ENCODE measurements at places on chromosomes 12 and 14. TPM values are rescaled to one million over a fixed set of nuclear protein-coding genes. Genes with fewer than 3 reads are reported as not detected.

DNA sequence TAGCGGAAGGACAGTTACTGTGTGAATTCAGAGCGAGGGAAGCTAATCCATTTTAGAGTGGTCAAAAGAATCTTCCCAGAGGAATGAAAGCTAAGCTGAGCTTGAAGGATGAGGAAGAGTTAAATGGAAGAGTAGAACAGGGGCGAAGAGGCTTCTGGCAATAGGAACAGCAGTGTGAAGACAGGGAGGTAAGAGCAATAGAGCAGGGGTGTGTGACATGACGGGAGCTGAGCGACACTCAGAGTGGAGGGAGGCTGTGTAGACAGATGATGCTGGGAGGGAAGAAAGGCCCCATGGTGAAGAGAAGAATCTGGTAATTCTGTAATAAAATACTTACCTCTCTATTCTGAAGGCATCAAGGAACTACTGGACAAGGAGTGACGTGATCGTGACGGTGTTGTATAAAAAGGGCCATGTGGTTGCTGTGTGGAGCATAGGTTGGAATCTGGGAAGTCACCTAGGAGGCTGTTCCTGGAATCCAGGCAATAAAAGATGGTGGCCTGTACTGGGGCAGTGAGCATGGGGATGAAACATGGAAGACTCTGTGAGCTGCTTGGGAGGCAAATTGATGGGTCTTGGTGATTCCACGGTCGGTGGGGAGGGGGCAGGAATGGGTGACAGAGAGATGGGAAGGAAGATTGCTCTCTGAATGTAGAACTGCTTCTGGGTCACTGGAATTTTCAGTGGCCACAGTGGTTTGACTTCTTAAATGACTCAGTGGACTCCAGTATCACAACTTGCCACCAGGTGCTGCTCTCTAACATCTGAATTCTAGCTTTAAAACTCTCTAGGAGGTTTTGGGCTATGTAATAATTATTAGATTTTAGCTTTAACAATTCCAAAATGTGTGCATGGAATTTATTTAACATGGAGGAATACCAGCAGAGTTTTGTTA is 164.1 kb downstream of the ATP23 start:
- DNase-seq = no peak

- DNase-seq = no peak
These were observed 72.3 kb upstream of the TMX1 start for GRCh38 chr14:51167587-51168214.

DNA sequence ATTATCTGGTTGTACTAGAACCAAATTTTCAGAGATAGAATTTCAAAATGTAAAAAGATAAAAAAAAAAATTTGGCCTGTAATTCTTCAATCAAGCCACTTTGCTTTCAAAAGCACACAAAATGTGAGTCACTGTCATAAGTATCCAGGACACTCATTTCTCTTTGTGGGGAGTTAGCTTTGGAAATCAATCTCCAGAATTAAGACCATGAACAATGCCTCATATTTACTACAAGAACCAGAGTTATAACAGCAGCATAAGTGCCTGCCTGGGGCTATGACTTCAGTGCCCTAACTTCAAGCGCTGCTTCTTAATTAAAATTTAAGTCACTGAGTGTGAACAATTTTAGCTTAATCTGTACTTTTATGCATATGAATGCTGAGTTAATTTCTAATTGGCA is 162.1 kb downstream of the C12orf42 start:
- no peak for DNase-seq

GRCh38 chr12:52233462-52234207 is 592 bp downstream of the KRT7 start:
- peak; percentile 35 for DNase-seq

DNA sequence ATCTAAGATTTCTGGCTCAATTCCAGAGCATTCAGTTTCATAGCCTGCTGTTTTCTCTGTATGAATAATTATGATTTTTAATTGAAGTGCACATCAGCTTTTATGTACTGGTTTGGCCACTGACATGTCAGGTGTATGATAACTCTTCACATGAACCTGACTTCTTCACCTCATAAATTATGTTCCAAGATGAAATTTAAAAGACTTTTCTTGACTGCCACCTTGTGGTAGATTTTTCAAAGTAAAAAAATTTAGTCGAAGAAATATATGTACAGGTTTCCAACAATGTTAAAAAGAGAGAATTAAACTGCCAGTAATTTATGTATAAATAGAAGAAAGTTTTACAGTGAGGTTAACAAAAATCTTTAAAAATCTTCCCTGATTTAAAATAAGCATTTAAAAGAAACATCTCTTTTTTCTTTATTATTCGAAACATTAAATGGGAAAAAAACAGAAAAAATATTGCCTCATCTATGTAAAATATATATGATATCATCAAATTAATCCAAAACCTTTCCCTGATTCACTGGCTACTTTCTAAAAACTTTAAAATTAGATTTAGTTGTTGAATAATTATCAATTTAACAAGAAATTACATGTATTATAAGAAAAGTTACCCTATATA is 124.9 kb upstream of the ATXN7L3B start:
- no peak for DNase-seq

- DNase-seq = no peak
These were observed 4.8 kb downstream of the CD163 start for GRCh38 chr12:7498809-7499208.

GRCh38 chr12:114439817-114440216 is 33.9 kb upstream of the TBX5 start:
- no peak for DNase-seq

DNA sequence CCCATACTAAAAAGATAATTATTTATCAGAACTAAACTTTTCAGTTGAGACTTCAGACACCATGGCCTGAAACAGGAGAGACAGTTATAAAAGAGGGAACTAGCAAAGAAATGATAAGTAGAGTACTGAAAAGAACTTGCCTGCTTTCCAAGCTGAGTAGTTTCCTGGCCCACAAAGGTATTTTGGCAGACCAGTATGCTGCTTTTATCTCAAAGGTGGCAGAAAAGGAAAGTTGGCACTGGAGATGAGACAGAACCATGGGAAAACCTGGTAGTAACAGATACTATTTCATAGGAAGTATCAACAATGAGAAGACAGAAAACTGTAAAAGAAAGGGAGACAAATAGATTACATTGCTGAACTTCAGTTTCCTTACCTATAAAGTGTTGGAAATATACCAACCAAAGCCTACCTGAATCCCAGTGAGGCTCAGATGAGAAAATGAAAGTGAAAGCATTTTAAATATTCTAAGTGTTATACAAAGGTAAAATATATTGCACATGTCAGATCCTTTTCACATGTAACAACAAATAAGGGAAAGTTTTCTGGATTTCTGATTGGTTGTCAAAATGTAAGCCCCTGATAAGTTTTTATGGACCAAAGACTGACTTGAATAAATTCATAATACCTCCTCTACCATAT is 155.3 kb upstream of the FSCB start:
- no peak for DNase-seq

- DNase-seq = no peak
These were observed 13.3 kb downstream of the BTBD7 start for GRCh38 chr14:93319494-93319893.

- no peak for DNase-seq
These were observed 164.2 kb downstream of the ALG10 start for GRCh38 chr12:34186492-34186891.

- DNase-seq = no peak
These were observed 49.7 kb downstream of the DAAM1 start for GRCh38 chr14:59238216-59238615.

DNA sequence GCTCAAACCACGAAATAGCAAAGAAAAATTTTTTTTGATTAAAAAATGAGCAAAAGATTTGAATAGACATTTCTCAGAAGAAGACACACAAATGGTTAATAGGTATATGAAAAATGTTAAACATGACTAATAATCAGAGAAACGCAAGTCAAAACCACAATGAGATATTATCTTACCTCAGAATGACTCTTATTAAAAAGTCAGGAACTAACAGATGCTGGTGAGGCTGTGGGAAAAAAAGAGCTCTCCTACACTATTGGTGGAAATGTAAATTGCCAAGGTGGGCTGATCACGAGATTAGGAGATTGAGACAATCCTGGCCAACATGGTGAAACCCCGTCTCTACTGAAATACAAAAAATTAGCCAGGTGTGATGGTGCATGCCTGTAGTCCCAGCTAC is 315.5 kb upstream of the FLRT2 start:
- no peak for DNase-seq

DNA sequence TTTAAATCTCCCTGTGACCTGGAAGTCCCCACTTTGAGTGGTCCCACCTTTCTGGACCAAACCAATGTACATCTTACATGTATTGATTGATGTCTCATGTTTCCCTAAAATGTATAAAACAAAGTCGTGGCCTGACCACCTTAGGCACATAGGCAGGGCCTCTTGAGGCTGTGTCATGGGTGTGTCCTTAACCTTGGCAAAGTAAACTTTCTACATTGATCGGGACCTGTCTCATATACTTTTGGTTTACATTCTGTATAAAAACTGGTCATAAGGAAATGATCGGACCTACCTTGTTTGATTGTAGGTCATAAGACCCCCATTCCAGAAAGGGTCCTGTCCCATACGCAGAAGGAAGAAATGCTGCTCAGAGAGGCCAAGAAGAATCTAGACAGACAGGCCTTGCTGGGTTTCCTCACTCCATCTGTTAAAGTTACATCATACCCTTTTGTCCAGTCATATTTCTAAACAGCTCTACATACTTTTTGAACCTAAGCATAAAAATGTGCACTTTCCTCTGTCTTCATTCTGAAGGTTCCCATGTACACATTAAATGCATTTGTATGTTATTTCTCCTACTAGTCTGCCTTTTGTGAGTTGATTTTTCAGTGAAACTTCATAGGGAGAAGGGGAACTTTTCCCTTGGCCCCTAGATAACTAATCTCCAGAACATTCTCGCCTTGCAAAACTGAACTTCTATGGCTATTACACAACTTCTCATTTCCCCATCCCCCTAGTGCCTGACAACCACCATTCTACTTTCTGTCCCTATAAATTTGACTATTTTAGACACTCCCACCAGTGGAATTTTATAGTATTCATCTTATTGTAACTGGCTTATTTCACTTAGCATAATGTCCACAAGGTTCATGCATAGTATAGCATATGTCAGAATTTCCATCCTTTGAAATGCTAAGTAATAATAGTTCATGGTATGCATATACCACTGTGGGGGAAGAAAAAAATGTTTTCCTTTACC is 30.2 kb upstream of the CPM start:
- no peak for DNase-seq

DNA sequence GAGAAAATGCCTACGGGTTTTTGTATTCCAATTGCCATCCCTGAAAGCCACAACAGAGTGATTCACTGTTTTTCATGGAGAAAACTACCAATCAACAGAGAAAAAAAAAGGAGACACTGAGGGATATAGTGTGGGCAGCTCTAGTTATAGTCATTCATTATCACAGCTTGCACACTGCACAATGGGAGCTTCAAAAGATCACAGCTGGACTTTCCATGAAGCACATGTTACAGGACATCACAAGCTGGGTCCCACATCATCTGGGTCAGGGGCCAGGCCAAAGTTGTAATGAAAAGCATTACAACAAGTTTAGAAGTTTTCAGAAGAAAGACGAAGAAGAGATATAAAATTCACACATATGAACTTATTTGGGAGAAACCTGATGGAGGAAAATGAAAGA is 41.5 kb downstream of the RERG start:
- DNase-seq = no peak

DIO2 gene
- total RNA-seq = 35.0 TPM

RGS6 gene
- not detected for total RNA-seq

GALNT16 gene
- 16.3 TPM for total RNA-seq

SP7 gene
- not detected for total RNA-seq

SCN8A gene
- not detected for total RNA-seq

KCNMB4 gene
- 6.7 TPM for total RNA-seq

SERPINA1 gene
- total RNA-seq = not detected

SLC2A13 gene
- total RNA-seq = 1.0 TPM

Data from PC-9 (cell line).